Activated naive CD4-positive, alpha-beta T cell treated with anti-CD3 and anti-CD28 coated beads for 36 hours (primary cell): ENCODE measurements at places on chromosomes 16 and 17.

GRCh38 chr17:43601280-43602039 lies 55.3 kb upstream of the ETV4 start:
- DNase-seq = no peak

- peak; percentile 59 for DNase-seq
Measured at GRCh38 chr17:80879723-80880647, 111.7 kb upstream of the CHMP6 start.

GRCh38 chr17:62975206-62975605 lies 9.2 kb downstream of the TANC2 start:
- no peak for DNase-seq

DNA sequence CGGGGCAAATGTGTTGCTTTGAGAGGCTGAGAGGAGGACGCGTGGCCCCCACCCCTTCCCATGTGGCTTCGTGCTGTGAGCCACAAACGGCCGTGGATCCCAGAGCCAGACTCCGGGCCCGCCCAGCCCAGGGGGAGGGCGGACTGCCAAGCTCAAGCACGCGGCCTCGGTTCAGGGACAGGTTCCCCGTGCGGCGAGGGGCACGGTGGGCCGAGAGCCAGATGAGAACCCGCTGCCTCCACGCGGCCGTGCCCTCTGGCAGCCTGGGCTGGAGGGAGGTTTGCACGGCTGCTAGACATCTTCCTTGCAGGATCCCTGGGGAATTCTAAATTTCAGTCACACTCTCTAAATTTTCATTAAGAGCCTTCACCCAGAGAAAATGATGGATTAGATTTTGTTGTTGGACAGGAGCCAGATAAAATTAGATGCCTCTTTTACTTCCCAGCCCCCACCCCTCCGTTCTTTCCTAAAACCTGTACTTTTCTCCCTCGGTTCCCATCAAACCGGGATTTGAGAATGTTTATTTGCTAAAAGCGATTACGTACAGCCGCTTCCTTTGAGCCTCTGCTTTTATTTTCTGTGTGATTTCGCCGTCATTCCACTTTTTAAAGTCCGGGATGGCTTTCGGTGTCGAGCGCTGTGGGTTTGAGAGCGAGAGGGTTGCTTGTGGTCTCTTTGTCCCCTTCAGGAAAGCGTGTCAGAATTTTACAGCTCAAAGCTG lies 25.0 kb upstream of the GNG13 start:
- no peak for DNase-seq

- DNase-seq = no peak
Measured at GRCh38 chr16:51236583-51236982, 85.5 kb upstream of the SALL1 start.

DNA sequence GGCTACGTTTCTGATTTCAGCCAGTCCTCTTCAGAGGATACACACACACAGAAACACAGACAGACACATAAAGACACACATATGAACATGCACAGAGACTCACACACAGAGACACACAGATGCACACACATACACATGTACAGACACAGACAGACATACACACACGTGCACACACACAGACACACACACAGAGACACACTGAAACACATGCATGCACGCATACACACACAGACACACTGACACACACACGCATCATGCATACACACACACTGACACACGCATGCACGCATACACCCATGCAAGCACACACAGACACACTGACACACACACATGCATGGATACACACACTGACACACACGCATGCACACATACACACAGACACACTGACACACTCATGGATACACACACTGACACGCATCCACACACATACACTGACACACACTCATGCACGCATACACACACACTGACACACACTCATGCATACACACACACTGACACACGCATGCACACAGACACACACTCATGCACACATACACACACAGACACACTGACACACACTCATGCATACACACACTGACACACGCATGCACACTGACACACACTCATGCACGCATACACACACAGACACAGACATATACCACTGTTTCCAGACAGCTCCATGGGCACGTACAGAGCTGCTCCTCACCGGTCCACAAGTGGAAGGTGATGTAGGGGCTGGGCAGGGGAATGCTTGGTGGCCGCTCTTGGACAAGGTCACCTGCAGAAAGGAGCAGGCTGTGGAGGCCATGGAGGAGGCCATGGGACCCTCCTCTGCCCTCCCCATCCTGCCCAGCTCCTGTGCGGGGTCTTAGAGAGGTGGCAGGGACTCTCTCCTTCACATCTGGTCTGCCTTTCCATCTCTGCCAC lies 30.1 kb upstream of the MFSD6L start:
- no peak for DNase-seq

DNA sequence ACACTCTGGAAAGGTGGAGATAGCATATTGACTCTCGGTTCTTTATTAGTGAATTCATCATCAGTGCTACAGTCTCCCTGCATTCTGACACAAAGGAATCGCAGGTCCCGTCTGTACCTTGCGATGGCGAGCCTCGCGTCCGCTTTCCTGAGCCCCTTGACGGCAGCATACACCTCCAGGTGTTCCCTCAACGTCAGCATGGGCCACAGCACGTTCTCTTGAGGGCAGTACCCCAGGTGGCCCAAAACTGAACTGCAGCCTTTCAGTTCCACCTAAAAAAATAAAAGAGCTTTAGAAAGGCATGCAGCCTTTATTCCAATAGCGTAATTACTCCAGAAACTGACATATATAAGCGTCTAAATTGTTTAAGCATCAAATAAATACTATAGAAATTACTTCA lies 24.2 kb upstream of the ABCA9 start:
- DNase-seq = no peak

GRCh38 chr17:50850640-50851039 lies 15.3 kb downstream of the WFIKKN2 start:
- no peak for DNase-seq

DNA sequence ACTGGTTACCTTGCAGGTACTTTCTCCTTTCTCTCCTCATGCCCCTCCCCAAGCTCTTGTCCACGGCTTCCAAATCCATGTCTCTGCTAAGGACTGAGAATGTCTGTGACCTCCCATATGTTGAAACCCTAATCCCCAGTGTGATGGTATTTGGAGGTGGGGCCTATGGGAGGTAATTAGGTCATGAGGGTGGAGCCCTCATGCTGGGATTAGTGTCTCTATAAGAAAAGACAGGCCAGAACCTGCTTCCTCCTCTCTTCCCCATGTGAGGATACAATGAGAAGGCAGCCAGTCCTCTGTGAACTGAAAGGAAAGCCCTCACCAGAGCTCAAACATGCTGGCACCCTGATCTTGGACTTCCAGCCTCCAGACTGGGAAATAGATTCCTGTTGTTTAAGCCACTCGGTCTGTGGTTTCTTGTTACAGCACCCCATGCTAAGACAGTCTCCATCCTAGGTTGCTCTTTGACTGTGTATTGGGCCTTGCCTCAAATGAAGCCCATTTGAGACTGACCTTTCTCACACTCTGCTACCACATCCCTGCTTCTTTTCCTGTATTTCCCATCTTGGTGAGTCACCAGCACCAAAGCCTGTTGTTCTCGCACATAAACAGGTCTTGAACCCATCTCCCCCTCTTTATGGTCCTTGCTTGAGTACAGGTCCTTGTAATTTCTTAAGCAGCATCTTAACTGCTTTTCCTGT lies 135.0 kb downstream of the CDK5R1 start:
- no peak for DNase-seq

DNA sequence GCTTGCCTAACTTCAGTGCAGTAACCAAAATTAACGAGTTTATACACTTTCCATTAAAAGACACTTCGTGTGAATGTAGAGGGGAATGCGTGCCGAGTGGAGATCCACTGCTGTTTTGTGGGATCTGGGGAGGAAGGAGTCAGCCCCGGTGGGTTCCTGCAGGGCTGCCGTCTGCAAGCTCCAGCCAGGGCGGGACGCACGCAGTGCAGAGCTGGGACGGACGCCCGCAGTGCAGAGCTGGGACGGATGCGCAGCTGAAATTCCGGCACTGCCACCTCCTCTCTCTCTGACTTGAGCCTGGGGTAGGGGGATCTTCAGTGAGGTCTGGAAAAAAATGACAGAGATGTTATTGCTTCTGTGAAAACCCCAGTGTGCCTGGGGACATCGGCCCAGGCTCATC lies 16.5 kb upstream of the ZC3H18 start:
- no peak for DNase-seq

DNA sequence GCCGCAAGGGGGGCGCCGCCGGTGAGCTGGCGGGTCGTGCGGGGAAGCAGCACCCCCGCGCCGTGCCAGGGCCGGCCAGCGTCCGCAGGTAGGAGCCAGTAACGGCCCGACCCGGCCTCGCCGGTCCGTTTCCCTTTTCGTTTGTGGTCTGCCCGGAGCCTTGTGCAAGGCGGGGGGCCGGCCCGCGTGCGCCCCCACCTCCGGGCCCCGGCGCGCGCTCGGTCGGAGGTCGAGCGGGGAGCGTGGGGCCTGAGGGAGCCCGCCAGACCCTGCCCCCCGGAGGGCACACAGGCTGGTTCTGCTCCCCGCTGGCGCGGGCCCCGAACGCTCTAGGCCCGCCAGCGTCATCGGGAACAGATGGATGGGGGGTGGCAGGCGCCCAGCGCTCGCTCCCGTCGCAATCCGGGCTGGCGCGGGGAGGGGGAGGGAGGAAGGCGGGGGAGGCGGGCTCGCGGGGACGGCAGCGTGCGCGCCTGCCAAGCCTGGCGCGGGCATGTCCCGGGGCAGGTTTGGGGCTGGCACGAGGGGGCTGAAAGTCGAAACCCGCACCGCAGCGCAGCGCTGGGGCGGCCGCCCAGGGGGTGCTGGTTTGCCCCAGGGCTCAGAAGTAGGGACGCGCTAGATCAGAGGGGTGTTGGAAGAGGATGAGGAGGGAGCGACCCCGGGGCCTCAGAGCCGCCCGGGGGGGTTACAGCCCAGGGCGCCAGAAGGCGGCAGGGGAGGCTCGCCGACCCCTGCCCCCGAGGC lies 1.5 kb upstream of the GSE1 start:
- peak; percentile 71 for DNase-seq

GRCh38 chr16:19183187-19183586 lies 15.1 kb downstream of the SYT17 start:
- no peak for DNase-seq

- no peak for DNase-seq
Measured at GRCh38 chr17:37461668-37462067, 28.0 kb upstream of the DUSP14 start.

DNA sequence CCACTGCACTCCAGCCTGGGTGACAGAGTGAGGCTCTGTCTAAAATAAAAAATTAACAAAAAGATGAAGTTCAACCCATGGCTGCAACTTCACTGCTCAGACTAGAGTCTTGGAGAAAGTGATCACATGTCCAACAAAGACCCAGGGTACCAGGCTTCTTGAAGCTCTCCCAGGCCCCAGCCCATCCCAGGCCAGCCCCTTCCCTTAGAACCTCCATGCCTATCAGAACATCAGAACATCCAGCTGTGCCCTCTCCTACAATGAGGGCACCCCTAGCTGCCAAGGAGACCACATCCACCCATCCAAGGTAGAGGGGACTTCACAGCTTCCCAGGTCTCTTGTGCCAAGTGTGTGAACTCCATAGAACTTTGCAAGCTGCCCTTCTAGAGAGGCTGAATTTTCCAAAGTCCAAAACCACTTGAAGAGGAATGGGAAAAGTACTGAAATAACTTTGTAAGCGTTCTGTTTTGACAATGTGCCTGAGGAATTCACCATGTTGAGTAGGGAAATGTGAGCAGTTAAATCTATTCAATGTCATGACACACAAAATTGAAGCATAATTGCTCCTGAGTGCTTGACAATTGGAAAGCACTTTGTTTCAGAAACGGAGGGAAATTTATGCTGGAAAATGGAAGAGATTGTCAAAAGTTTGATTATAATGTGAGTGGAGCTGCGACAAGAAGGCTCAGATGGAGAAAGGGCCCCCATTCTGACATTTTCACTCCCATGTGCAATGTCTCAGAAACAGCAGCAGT lies 230.4 kb downstream of the ZNF423 start:
- no peak for DNase-seq

DNA sequence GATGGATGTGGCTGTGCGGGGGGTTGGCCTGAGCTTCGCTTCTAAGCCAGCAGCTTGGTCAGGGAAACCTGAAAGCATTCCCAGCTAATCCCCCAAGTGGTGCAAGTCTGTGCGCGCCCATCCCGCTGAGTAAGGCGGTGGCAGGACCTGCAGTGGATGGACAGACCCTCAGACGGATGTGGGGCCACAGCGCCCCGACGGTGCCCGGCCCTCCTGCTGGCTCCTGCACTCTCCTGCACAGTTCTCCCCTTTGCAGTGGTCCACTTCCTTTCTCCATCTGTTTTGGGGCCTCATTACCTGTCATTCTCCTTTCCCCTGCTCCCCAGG lies 2.3 kb downstream of the ATP2A1 start:
- no peak for DNase-seq

GRCh38 chr17:80951121-80952090 lies 40.2 kb upstream of the CHMP6 start:
- DNase-seq = no peak

DNA sequence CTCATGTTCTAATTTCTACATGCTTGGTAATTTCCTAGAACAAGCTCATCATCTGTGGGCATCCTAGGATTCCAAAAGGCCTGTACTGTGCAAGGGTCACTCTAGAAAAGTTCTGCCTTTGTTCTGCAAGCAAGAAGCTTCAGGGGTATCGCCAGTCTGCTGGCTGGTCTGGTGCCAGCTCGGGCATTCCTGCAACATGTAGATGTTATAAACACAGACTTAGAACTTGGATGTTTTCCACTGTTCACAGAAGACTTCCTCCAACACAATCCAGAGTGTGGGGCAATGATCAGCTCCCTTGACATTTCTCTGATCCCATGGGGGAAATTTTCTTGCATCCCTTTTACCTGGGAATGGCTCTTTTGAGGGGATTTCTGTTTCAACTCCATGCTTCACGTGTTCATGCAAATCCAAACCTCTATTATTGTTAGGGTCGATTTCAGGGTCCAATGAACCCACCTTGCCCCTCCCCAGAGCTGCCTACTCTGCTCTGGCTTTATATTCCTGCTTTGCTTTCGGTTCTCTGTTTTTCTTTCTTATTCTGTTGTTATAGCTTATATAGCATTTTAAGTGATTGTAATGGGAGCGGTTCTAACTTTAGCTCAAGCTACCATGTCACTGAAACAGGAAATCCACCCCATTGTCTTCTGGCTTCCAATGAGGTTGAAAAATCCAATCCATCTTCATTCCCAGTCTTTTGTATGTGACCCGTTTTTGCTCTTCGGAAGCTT lies 25.3 kb downstream of the UBE2O start:
- DNase-seq = no peak

DNA sequence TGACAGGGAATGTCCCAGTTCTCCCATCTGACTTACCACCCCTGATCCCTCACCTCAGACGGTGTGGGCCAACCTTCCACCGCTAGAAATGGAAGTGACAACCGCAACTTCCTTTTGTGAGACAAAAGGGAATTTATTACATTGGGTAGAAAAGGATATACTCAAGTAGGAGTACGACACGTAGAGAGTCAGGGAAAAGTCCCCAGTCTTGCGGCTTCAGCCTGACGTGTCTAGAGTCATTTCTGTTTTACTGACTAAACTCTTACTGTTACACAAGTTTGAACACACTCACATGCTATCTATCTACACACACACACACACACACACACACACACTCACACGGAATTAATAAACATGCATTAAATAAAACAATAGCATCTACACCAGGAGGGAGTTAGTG lies 178.9 kb downstream of the COPRS start:
- peak; percentile 92 for DNase-seq
